Brain pericyte (primary cell): ENCODE measurements at places on chromosomes 13 and 19.

DNA sequence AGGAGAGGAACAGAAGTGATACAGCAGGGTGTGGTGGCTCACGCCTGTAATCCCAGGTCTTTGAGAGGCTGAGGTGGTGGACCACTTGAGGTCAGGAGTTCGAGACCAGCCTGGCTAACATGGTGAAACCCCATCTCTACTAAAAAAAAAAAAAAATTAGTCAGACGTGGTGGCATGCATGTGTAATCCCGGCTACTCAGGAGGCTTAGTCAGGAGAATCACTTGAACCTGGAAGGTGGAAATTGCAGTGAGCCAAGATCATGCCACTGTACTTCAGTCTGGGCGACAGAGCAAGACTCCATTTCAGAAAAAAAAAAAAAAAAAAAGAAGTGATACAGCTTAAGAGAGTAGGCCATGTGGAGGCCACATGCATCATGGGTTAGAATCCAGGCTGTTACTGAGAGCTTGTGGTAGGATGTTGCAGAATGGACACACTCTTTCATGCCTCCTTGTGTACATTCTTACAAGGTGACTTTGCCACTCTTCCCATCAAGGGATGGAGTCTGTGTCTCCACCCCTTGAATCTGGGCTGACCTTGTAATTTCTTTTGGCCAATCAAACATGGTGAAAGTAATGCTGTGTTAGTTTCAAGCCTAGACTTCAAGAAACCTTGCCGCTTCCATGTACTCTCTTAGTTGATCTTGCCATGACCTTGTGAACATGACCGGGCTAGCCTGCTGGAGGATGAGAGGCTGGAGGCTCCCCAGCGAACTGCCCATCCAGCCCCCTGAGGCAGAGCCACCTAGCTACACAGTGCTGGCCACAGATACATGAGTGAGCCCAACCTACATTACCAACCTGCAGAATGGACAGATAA, 12.3 kb downstream of the FAM187B start:
- no peak for DNase-seq

DNA sequence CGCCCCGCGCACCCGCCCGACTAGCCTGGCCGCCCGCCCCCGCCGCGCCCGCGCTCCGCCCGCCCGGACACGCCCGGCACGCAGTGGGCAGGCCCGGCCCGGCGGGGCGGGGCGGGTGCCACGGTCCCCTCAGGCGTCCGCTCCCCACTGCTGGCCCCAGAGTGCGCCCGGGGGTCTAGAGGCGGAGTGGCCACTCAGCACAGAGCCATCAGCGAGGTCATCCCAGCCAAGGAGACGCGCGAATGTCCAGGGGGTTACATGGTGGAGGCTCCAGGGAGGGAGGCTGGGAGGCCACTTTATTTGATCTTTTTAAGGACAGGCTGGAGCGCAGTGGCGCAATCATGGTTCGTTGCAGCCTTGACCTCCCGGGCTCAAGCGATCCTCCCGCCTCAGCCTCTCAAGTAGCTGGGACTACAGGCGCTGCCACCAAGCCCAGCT, 236 bp upstream of the TINCR start:
- DNase-seq = no peak

- no peak for DNase-seq
Observed at GRCh38 chr13:105952233-105952972, 583.1 kb downstream of the EFNB2 start.

DNA sequence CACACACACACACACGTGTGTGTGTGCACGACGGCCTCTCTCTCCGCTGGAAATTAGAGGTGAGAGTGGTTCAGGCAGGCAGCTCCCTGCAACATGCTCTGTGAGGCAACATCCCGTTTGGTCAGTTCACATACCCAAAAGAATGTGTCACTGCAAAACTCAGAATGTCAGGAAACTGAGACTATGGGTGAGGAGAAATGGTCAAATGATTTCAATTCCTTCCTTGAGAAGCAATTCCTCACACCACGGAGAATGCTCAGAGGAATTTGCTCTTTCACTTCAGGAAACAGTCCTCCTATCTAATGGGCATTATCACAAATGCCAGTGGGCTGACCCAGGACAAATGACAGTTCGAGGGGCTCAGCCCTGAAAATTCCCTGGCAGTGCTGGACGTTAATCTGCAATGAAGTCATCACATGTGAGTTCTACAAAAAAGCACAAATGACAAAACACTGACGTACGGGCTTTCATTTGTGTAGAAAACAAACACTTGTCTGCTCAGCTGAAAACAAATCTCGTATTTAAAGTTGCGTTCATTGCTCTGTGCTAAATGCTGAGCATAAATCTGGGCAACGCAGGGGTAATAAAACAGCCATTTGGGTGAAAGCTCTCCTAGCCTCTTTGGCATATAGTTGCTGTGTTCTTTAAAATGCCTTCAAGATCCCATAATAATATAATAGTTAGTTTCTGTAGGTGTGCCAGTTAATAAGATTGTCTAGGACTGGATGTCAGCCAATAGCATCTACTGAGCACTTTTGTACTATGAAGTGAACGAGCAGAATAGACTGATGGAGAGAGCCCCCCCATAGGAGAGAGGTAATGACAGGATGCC, 18.6 kb upstream of the LATS2 start:
- no peak for DNase-seq

- DNase-seq = no peak
Observed at GRCh38 chr13:46953331-46953730, 56.5 kb upstream of the HTR2A start.

DNA sequence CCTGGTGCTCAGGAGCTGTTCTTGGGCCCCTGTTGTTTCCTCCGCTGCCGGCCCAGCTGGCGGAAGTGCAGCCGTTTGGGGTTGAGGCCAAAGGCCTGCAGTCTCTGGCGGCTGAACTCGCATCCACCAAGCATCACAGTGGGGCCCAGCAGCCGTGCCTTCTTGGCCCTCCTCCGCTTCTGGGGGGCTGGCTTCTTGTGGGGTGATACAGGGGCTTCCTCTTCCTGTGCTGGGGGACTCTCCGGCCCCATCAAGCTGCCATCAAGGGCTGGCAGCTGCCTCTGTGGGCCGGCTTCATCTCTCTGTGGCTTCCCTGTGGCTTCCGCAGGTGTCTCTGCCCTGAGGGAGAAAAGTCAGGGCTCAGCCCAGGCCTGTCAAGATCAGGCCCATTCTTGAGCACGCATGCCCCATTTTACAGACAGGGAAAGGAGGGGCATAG, 10.3 kb downstream of the ATG4D start:
- no peak for DNase-seq

- no peak for DNase-seq
Observed at GRCh38 chr13:99310382-99311031, 3.3 kb upstream of the GPR183 start.

DNA sequence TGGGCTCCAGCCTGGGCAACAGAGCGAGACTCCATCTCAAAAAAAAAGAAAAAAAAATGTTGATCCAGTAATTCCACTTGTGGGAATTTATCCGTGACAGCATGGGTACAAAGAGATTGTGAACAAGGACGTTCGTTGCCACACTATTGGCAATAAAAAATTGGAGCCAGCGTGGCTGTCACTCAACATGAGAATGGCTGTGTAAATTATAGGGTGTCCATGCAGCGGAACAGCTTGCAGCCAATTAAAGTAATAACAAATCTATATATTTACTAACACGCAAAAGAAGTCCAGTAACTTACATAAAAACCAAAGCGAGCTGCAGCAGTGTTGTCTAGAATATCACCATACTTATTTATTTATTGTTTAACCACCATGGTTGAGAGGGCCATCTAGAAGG, 19.3 kb downstream of the DPF1 start:
- no peak for DNase-seq

DNA sequence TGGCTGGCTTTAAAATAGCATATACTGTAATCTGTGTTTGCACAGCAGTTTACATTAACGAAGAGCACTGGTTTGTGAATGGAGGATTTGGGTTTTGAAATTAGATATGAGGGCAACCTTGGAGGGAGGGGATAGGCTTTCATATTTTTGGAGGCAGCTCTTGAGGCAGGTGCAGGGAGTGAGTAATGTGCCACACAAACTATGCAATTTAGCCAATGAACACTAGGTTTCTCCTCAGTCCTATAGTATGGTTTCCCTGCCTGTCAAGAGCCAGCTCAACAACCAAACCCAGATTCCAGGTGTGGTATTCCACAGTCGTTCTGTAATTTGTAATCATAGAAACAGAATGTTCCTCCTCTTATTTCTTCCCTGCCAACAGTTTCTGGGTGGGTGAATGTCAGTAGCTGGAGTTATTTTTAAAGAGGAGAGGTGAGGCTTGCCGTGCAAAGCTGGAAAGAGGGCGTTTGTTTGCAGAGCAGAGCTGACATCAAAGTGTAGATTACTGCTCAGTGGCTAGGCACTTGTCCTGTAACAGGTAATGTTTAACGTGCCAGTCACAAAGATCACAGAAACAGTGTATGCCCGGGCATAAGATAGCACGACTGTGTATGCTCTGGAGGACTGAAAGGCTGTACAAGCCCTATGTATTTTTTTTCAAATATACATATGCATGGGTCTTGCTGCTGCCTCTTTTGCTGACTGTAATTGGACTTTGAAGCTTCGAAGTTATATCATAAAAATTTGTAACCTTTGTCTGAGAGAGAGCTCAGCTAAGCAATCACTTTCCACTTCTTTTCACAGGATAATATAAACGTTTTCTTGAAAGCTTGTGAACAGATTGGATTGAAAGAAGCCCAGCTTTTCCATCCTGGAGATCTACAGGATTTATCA, 124.2 kb downstream of the LMO7 start:
- DNase-seq = no peak

DNA sequence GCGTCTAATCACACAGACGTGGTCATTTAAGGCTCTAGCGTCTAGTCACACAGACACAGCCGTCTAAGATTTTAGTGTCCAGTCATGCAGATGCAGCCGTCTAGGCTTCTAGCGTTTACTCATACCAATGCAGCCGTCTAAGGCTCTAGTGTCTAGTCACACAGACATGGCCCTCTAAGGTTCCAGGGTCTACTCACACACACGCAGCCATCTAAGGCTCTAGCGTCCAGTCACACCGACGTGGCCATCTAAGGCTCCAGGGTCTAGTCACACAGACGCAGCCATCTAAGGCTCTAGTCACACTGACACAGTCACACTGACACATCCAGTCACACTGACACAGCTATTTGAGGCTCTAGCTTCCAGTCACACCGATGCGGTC, 55.7 kb downstream of the KLF2 start:
- no peak for DNase-seq

- no peak for DNase-seq
Observed at GRCh38 chr13:39779337-39780265, 124.1 kb downstream of the COG6 start.

DNA sequence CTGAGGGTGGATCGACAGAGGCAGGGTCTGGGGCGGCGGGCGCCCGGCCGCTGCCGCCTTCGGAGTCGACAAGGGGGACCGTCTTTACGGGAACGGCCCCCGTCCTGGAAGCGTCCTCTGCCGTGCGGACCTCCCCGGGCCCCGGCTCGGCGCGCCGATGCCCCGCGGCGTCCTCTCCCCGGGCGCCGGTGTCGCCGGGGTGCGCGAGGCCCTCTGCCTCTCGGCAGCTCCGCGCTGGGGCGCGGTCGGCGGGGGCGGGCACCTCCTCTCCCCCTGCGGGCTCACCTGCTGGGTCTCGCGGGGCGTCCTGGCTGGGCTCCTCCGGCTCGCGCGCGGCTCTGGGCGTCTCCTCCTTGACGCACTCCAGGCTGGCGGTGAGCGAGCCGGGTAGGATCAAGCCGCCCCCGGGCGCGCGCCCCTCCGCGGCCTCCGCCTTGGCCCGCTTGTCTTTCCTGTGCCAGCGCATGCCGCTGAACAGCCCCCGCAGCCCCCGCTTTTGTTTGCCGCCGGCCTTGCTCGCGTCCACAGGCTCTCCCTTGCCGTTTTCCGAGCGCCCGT, 1.5 kb downstream of the AMER2 start:
- DNase-seq = no peak
